CD4-positive, alpha-beta T cell treated with Interleukin-1 beta for 1 hour (primary cell): ENCODE measurements at places on chromosomes 7 and 10.

GRCh38 chr10:73862011-73862410 is 12.3 kb downstream of the CAMK2G start:
- no peak for DNase-seq

- no peak for DNase-seq
These were observed 175.8 kb upstream of the SORCS1 start for GRCh38 chr10:107340326-107340725.

- no peak for DNase-seq
These were observed 8.6 kb downstream of the GCK start for GRCh38 chr7:44180631-44181030.

DNA sequence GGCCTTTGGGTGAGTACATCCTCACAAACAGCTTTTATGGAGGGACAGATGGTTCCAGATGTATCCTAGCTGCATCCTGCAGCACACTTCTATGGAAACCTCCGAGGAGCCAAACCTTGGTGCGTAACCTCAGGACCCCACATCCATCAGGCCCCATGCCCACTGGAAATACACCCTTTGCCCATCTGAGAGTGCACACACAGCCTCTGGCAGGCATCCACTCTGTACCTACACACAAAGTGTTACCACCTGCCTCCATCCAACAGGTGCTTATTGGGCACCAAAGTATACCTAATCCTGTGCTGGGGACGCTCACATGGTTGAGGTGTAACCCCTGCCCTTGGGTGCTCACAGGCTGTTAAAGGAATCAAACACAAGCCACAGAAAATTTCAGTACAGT is 117.9 kb downstream of the ADCY1 start:
- DNase-seq = no peak

DNA sequence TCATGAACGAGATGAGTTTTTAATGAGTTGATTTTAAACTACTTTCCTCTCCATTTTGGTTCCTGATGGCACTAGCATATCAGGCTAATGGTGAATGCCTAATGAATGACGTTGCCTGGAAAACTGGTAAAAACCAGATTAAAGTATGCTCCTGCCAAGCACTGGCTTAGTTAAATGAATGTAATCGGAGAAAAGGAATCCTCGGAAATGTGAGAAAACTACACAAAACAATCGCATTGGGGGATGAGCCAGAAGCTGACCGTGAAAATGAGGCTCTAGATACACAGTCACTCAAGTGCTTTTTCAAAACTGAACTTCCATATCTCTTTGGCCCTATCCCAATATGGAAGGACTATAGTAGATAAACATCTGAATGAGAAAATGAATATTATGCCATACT is 153.8 kb upstream of the COL1A2 start:
- no peak for DNase-seq

DNA sequence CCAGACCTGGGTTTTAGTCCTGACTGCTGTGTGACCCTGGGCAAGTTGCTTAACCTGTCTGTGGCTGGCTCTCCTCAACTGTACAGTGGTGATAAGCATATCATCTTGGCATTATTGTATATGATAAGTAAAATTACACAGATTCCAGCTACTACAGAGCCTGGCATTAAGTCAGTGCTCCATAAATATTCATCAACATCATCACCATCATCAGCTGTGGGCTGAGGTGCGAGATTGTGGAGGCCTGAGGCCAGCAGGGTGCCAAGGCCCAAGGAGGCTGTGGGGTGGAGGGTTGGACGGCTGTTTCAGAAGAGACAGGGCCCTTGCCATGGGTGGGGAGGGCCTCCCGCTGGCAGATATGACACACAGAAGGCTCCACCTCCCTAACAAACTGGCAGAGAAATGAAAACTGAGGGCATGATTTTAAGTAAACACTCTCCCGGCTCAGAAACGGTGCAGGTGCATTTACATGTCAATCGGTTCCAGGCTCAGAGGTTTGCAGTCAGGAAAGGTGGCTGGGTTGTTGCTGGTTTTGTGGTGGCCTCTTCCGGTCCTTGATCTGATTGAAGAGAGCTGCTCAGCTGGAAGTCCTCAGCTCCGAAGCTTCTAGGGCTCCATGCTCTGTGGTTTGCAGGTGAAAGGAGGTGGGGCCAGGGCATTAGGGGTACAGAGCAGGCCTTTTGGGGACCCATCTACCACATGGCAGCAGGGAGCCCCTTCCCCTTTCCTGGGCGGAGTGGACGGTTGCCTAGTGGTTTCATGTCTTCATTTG is 10.2 kb downstream of the CRYGN start:
- DNase-seq = peak; percentile 75

DNA sequence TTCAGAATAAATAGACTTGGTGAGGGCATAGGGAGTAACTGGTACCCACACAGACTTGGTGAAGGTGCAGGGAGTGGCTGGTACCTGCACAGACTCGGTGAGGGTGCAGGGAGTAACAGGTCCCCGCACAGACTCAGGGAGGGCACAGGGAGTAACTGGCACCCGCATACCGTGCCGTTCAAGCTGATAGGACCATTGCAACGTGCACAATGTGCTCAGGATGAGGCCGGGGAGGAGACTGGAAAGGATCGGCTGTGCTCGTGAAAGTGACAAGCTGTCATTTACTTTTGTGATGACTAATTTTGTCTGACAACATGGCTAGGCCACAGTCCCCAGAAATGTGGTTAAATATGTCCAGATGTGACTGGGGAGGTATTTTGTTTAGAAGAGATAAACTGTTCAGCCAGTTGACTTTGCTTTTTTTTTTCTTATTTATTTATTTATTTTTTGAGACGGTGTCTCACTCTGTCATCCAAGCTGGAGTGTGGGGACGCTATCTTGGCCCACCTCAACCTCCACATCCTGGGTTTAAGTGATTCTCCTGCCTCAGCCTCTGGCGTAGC is 76.2 kb upstream of the NMT2 start:
- no peak for DNase-seq

GRCh38 chr7:131583430-131583829 is 27.0 kb upstream of the PODXL start:
- no peak for DNase-seq

DNA sequence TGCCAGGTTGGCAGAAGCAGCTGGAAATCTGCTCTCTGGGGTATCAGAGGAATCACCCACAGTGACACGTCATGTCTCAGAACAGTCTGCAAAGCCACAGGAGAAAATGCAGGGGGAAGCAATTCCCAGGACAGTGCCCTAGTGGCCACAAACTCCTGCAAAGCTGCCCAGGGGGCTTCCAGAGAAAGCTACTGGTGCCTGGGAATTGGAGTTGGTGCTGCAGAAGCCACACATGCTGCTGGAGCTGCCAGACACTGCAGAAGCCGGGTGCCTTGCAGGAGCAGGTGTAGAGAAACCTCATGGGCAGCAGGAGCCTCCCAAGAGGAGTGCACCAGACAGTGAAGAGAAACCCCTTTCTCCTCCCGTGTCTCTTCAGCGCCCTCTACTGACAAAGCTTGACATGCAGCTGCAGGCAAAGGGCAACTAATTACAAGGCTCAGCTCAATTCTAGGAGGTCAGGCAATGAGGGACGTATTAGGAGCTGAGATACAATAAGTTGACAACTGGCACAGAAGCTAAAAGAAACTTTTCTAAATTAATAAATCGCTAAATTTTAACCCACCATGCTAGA is 30.2 kb upstream of the NUB1 start:
- DNase-seq = no peak

GRCh38 chr10:60629332-60629731 is 148.9 kb upstream of the CDK1 start:
- DNase-seq = no peak

DNA sequence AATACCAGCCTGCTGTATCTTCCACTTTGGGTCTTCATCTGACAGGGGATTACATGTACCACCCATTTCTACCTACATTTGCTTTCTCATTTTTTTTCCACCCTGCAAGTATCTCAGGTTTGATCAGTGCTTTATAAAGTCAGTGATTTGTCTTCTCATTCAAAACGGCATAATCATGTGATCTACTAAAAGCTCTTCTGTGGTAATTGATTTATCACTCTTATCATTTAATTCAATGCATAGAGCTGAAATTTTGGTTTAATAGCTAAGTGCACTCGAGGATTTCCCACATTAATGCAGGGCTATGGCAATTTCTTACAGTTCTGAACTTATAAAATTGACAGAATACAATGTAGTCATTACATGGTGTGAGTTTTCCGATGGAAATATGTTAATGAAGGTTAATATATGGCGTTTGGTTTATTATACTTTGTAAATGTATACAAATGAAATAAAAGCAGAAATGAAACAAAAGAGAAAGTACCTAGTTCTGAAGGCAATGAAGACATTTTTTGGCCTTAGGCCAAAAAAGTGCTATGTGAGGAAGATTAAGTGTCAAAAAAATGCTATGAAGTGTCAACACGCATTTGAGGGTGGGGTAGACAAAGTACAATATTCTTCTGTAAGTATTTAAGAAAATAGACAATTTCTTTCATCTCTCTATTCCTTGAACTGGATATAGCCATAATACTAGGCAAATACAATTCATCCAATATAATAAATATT is 457.3 kb downstream of the ETV1 start:
- no peak for DNase-seq

DNA sequence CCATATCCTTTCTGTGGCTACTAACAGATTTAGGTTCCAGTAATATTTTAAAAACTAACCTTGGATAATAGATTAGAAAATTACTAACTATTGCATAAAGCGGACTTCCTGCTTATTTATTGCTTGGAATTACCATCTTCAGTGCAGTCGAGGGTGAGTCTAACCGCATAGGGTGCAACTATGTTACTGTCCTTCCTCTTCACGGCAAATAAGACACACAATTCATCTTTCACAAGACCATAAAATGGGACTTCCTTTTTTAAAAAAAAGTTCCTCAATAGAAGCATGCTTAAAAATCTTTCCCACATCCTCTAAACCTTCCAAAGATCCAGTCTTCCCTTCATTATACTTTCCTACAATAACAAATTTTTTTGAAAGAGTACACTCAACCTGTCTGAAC is 2.1 kb downstream of the SLC25A40 start:
- no peak for DNase-seq

- no peak for DNase-seq
These were observed 114.7 kb downstream of the PDGFA start for GRCh38 chr7:404812-405488.

DNA sequence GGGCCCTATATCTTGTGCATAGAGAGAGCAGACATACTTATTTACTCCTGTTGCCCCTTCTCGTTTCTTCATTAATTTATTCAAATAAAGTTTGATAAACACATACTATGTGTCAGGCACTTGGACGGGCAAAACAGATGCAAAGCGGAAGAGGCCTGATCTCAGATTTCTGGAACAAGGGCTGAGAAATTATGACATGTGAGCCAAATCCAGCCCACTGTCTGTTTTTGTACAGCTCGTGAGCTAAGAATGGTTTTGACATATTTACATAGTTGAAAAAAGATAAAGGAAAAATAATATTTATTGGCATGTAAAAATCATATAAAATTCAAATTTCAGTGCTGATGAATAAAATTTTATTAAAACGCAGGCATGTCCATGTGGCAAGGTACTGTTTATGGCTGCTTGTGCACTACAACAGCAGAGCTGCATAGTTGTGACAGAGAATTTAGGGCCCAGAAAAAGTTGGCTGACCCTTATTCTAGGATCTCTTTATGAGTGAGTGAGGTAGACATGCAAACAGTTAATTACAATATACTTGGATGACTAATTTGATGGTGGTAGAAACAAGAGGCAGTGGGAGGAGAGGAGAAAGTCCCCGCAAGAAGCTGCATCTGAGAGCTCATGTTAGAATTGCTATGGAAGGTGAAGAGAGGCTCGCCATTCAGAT is 68.1 kb upstream of the ITPRID1 start:
- no peak for DNase-seq

DNA sequence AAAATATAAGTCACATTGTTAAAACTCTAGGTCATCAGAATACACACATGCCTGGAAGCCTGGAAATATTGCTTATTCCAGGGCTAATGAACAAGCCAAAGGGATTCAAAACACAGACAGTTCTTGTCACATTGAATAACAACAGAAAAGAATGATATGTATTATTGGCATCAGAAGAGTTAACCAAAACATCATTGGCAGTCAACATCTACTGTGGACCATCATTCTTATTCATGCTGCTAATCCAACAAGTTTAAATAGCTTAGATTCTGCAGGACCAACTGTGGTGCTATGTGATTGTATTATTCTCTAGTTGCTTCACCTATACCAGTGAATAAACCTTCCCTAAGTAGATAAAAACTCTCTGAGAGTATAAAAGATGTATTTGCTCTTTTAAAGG is 198.3 kb downstream of the NEBL start:
- DNase-seq = no peak

GRCh38 chr7:44694766-44695165 is 53.9 kb upstream of the ZMIZ2 start:
- DNase-seq = no peak

DNA sequence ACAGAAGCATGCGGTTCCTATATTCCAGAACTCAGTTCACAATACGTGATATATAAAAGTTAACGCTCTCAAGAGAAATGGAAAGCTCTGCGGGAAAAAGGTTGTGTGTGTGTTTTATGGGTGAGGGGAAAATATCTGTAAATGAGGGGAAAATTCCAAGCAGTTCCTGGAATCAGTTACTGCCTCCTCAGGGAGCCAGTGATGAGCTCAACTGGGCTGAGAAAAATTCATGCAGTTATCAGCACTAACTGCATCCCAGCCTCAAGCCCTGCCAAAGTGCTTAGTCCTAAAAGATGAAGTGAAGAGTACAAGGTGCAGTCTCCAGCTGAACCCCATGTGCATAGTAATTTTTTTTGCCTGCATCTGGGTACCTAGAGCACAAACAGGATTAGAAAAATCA is 191.9 kb downstream of the CDK14 start:
- DNase-seq = no peak

DNA sequence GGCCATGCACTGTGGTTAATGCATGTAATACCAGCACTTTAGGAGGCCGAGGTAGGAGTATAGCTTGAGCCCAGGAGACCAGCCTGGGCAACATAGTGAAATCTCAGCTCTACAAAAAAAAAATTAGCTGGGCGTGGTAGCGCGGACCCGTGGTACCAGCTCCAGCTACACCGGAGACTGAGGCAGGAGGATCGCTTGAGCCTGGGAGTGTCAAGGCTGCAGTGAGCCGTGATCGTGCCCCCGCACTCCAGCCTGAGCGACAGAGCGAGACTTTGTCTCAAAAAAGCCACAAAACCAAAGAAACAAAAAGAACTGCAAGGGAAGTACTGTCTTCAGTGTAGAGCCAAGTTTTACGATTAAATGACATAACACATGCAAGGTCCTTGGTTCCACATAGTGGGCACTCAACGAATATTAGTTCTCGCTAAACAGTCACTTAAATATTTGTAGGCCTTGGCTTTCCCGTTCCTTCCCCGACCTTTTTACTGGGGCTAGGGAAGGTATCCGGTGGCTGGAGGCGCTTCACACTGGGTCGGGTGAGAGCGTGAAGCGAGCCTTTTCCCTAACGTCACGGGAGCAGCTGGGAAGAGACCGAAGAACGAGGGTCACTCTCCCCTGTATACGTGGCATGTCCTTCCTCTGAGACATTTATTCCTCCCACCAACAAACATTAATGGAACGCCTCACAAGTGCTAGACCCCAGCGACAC is 993 bp upstream of the SND1 start:
- peak; percentile 0 for DNase-seq

DNA sequence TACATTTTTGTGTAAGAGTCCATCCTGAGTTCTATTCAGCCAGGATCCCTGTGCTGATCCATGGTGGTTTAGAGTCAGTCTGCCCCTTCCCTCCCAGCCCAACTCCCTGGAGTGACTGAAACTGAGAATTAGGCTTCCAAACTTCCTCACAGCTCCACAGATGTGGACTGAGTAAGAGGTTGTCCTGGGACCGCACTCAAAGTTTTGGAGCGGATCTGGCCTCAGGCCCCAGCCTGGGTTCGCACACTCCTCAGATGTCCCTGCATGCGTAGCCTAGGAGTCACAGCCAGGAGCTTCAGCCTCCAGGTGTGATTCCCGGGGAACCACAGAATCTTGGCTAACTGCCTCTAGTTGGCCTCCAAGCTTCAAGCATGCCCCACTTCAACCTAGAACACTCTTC is 218.1 kb downstream of the C7orf25 start:
- DNase-seq = no peak
